Activated T-cell treated with anti-CD3 and anti-CD28 coated beads, Interleukin-2, amount 50 U/mL, for 4 hours (primary cell): ENCODE measurements at places on chromosomes 13 and 19. TPM values are rescaled to one million over a fixed set of nuclear protein-coding genes. Genes with fewer than 3 reads are reported as not detected.

- no peak for DNase-seq
Observed at GRCh38 chr19:17335575-17335974, 920 bp upstream of the ANO8 start.

DNA sequence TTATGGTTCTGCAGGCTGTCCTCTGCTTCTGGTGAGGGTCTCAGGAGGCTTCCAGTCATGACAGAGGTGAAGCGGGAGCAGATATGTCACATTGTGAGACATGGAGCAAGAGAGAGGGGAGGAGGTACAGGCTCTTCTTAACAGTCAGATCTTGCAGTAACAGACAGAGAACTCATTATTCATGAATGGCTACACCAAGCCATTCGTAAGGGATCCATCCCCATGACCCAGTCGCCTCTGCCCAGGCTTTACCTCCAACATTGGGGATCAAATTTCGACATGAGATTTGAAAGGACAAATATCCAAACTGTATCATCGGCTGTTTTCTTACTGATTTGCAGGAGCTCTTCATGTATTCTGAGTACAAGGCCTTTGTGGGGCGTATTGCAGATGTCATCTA is 21.7 kb downstream of the ZNF507 start:
- DNase-seq = no peak

DNA sequence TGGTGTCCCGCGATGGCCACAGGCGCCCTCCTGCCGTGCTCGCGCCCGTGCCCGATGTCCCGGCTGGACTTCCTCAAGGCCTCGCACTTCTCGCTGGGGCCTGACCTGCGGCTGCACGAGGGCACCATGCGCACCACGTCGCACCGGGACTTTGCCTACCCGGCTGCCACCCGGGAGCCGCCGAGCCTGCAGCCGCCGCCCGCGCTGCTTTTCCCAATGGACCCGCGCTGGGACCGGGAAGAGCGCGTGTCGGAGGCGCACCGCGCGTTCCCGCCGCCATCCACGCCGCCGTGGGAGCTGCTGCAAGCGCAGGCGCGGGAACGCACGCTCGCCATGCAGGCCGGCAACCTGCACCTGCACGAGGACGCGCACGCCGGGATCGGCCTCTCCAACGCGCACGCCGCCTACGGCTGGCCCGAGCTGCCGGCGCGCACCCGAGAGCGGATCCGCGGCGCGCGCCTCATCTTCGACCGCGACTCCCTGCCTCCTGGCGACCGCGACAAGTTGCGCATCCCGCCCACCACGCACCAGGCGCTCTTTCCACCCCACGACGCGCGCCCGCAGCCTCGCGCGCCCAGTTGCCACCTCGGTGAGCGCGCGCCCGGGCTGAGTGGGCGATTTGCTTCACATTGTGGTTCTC is 12.1 kb upstream of the PEX11G start:
- DNase-seq = no peak

- DNase-seq = no peak
Observed at GRCh38 chr19:30696514-30696913, 324.3 kb downstream of the ZNF536 start.

- no peak for DNase-seq
Observed at GRCh38 chr19:45517641-45518468, 10.6 kb downstream of the VASP start.

DNA sequence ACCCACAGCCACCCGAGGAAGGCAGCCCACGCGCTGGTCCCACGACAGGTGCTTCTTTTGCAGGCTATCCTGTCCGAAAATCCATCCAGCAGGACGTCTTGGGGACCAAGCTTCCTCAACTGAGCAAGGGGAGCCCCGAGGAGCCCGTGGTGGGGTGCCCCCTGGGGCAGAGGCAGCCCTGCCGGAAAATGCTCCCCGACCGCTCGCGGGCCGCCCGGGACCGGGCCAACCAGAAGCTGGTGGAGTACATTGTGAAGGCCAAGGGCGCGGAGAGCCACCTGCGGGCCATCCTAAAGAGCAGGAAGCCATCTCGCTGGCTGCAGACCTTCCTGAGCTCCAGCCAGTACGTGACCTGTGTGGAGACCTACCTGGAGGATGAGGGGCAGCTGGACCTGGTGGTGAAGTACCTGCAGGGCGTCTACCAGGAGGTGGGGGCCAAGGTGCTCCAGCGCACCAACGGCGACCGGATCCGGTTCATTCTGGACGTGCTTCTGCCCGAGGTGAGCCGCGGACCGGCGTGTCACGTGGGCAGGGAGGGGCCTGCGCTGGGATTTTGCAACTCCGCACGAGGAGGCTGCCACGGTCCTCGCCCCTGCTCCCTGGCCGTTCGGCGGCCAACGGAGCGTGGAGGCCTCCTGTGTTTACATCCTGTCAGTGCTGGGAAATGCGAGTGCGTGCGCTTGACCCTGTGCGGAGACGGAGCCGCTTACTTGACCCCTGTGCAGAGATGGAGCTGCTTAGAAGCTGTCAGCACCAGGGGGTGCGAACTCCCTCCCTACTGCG is 12.9 kb upstream of the NDUFS7 start:
- no peak for DNase-seq

GRCh38 chr19:14165990-14166830 is 29.8 kb upstream of the ASF1B start:
- no peak for DNase-seq

DNA sequence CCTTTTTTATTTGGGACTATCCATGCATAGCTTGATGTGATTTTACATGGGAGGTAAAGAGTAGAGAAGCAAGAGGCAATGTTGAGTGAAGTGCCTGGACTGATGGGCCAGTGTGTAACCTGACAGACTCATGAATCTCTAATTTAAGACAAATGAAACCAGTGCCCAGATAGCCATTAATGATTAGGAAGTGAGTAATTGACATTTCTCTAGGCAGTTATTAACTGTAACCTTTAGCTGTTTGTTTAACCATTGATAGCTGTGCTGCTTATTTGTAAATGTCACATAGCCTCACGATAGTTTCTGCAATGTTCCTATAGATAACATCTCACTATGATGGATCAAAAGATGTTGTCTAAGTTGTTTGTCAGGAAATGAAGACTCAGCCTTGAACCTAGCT is 1047.5 kb upstream of the SPRY2 start:
- DNase-seq = no peak

DNA sequence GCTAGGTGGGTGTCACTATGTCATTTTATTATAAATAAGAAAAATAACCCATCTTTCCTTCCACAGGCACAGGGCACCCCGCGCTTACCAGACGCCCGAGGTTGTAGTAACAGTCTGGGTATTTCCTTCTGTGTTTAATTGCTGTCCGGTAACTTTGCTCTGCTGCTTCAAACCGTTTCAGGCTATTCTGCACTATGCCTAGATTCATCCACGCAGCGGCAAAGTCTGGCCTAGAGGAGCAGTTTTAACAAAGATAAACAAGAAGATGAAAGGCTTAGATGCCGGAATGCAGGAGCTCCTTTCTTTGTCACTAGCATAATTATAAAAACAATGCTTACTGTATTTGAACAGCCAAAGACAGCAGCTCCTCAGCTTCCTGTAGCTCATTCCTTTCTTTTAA is 36.9 kb upstream of the GGACT start:
- DNase-seq = no peak

- no peak for DNase-seq
Observed at GRCh38 chr19:38839816-38840582, 8.4 kb upstream of the ECH1 start.

- DNase-seq = no peak
Observed at GRCh38 chr13:74194846-74195245, 60.6 kb upstream of the KLF12 start.

DNA sequence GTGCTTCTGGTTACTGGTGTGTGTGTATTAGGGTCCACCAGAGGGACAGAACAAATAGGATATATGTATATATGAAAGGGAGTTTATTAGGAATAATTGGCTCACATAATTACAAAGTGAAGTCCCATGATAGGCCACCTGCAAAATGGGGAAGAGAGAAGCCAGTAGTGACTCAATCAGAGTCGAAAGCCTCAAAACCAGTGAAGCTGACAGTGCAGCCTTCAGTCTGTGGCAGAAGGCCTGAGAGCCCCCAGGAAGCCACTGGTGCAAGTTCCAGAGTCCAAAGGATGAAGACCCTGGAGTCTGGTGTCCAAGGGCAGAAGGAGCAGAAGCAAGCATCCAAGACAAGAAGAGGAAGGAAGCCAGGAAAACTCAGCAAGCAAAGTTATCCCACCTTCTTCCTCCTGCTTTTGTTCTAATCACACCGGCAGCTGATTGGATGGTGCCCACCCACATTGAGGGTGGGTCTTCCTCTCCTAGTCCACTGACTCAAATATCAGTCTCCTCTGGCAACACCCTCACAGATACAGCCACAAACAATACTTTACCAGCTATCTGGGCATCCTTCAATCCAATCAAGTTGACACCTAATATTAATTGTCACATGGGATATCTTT is 21.7 kb upstream of the SCEL start:
- DNase-seq = no peak

DNA sequence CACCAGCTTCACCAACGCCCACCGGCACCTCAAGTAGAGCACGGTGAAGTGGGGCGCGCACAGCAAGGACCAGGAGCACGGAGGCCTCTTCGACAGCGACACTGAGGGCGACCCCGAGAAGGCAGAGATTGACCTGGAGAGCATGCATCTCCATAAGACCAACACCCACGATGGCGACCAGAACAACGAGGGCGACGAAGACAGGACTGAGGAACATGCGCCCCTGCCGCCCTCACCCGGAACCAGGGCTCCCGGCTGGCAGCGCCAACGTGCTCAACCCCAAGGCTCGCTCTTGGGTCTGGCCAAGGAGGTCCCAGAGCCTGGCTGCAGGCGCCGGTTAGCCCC is 18.5 kb upstream of the RNF17 start:
- DNase-seq = no peak

DNA sequence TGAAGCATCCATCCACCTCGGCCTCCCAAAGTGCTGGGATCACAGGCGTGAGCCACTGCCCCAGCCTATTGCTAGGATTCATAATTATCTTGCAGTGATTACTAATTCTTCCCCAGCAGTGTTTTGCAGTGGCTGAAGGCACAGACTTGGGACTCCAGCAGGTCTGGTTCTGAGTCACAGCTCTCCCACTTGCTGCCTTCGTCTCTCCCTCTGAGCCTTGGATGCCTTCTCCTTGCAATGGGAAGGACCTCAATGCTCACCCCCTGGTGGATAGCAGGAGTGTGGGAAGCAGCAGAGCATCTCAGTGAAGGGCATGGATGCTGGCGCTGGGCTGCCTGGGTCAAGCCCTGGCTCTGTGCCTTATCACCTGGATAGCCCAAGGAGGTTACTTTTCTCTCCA is 37.6 kb upstream of the SHKBP1 start:
- no peak for DNase-seq

DNA sequence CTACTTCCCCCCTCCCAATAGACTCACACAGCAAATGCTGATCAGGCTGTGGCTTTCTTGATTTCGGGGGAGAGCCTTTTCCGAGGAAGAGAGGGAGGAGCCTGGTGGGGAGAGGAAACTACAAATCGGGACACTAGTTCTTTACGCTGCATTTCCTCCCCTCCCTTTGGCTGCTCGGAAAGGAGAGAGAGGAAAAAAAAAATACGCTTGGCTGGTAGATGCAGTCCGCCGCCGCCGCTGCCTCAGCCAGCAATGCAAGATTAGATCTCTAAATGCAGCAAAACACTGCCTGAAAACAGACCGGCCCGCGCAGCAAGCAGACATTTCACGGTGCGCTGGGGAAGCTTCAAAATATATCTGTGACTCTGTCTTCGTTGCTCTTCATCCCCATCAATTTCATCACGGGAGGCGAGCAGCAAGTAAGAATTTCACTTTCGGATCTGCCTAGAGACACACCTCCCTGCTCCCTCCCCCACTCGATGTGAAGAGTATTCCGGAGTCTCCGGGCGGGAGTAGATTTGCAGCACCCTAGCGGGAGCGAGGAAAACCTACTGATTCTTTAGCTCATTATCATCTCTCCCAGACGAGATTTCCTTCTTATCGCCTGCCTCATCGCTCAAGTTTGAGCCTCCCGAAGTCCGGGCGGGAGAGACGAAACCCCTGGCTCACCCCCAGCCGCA is at the start of gene PCDH17:
Gene PCDH17 (plus strand): TSS at position 149 of the 680 bp plus-strand sequence. CDS start 803 bp downstream, outside the sequence.
- DNase-seq = no peak

The CD70 gene
- total RNA-seq = 4.6 TPM

The PLK5 gene
- not detected for total RNA-seq

The RELB gene
- 129 TPM for total RNA-seq

The ADPRHL1 gene
- total RNA-seq = 0.81 TPM

The MCEMP1 gene
- total RNA-seq = not detected

The PLVAP gene
- total RNA-seq = not detected

The ARL11 gene
- 0.30 TPM for total RNA-seq
